ENCODE measurements at places on chromosomes 7 and 10. TPM values are rescaled to one million over a fixed set of nuclear protein-coding genes. Genes with fewer than 3 reads are reported as not detected.

Gene KLF14
- total RNA-seq = not detected

Gene NXPH1
- total RNA-seq = not detected

Gene LIPK
- not detected for total RNA-seq

Gene NUTM2A
- 1.5 TPM for total RNA-seq

Gene COL13A1
- total RNA-seq = 4.5 TPM

Gene GPR26
- total RNA-seq = not detected

Gene ZRANB1
- total RNA-seq = 30.0 TPM
